ENCODE measurements at places on chromosomes 5 and 9. TPM values are rescaled to one million over a fixed set of nuclear protein-coding genes. Genes with fewer than 3 reads are reported as not detected.

The PCDHGB5 gene
- total RNA-seq, result 0.20 TPM

- H3K4me1 ChIP-seq, result no peaks in the 10 kb centered on the region
- no peak overlapping the region for H3K27ac ChIP-seq
- H3K27me3 ChIP-seq, result peaks cover 24% of the 10 kb centered on the region
- H3K4me3 ChIP-seq, result no peak overlapping the region
- H3K36me3 ChIP-seq, result no peaks in the 10 kb centered on the region
- DNase-seq, result no peak
These were observed 10.5 kb upstream of the IRX2 start for GRCh38 chr5:2761921-2762488.

GRCh38 chr5:3252235-3252634 lies 343.4 kb upstream of the IRX1 start:
- H3K27me3 ChIP-seq, result no peaks in the 10 kb centered on the region
- no peak overlapping the region for H3K4me3 ChIP-seq
- H3K36me3 ChIP-seq, result no peaks in the 10 kb centered on the region
- no peaks in the 10 kb centered on the region for H3K4me1 ChIP-seq

The ADAMTS2 gene
- total RNA-seq, result not detected

GRCh38 chr5:72163349-72163983 lies 56.2 kb downstream of the MAP1B start:
- no peaks in the 10 kb centered on the region for H3K36me3 ChIP-seq
- no peak overlapping the region for H3K27ac ChIP-seq
- H3K27me3 ChIP-seq, result peaks cover 22% of the 10 kb centered on the region
- no peaks in the 10 kb centered on the region for H3K4me1 ChIP-seq
- no peak for DNase-seq
